Activated T-helper 1 cell treated with anti-CD3 and anti-CD28 coated beads, Interleukin-2, amount 50 U/mL, for 16 hours (primary cell): ENCODE measurements at places on chromosomes 11 and 22.

- no peak for DNase-seq
Measured at GRCh38 chr11:121592708-121593107, 139.9 kb upstream of the SORL1-AS1 start.

DNA sequence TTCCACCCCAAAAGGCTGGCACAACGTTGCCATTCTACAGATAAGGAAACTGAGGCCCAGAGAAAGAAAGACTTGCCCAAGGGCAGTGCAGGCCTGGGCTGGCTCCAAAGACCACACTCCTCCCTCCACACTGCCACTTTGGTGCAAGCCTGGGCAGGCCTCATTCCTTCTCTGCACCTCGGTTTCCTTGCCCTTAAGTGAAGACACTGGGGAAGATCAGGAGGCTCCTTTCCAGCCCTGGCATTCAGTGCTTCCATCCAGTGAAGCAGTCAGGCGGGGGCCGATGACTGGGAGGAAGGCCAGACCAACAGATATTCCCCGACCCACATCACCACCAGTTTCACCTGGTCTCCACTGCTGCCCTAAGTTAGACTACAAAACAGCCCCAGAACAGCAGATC, 18.3 kb upstream of the TCF20 start:
- no peak for DNase-seq

- DNase-seq, result no peak
Measured at GRCh38 chr11:43992834-43993637, 50.6 kb downstream of the C11orf96 start.

GRCh38 chr11:7020183-7020917, at the start of the genes NLRP14 and ZNF214:
NLRP14 (plus strand) TSS chr11:7020479; CDS start chr11:7038587, 18,108 bp downstream.
ZNF214 (minus strand) TSS chr11:7020346; CDS start chr11:7002835, 17,511 bp downstream.
- no peak for DNase-seq

- DNase-seq, result no peak
Measured at GRCh38 chr11:44631831-44632230, 66.4 kb downstream of the CD82 start.

DNA sequence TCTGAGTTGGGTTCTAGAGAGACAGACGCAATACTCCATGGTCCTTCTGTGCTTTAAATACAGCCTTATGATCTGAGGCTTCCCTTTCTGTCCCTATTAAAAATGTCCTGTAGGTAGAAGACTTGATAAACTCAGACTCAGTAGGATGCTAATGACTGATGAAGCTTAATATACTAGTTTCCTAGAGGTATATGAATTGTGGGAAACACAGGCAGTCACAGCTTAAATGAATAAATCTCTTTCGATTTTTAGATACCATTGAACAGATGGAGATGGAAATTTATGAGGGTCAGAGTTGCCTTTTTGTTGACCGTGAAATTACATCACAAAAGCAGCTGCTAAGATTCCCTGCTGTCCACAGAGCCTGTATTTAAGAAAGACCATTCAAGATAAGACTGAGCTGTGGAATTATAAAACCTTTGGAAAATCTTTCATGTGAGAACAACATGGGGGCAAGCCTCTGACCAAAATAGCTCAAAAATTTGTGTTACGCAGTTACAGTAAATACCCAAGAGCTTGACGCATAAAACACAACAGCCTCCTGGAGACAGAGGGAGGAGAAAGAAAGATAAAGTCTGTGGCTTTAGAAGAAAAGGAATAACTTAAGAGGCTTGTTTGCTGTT, 172.3 kb downstream of the AASDHPPT start:
- no peak for DNase-seq

GRCh38 chr11:1473011-1473628, 13.5 kb downstream of the MOB2 start:
- DNase-seq, result no peak

- DNase-seq, result no peak
Measured at GRCh38 chr22:37140686-37141323, 8.9 kb downstream of the IL2RB start.

DNA sequence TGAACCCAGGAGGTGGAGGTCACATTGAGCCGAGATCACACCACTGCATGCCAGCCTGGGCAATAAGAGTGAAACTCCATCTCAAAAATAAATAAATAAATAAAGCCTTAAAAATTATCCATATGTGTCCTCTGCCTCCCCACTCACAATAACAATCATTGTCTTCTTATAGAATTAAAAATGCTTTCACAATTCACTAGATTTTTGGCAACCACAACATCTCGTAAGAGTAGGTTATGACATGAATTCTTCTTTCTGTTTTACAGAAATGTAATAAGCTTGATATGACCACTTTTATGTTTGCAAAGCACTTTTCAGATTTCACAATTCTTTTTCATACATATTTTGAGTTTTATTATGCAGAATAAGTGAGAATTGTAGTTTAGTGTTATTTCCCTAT, 54.5 kb upstream of the HSPA8 start:
- DNase-seq, result no peak

DNA sequence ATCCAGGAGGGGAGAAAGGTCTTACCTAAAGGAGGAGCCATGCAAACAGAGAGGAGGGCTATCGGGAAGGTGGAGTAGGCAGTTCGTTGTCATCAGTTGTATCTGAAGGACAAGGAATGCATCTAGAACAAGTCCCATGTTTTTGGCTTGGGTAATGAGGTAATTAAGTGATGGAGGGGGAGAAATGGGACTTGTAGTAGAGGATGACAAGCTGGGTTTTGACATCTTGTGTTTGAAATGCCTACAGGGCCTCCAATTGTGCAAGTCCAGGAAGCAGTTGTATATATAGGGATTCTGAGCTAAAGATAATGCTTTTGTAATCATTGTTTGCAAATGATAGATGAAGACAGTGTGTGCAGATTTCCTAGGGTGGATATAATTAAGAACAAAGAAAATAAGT, 622.8 kb downstream of the NTM start:
- no peak for DNase-seq

- DNase-seq, result no peak
Measured at GRCh38 chr11:23359297-23359696, 499.0 kb upstream of the CCDC179 start.

GRCh38 chr11:109033627-109034338, 368.9 kb downstream of the DDX10 start:
- no peak for DNase-seq

GRCh38 chr11:117614728-117615127, 182.3 kb downstream of the DSCAML1 start:
- no peak for DNase-seq

DNA sequence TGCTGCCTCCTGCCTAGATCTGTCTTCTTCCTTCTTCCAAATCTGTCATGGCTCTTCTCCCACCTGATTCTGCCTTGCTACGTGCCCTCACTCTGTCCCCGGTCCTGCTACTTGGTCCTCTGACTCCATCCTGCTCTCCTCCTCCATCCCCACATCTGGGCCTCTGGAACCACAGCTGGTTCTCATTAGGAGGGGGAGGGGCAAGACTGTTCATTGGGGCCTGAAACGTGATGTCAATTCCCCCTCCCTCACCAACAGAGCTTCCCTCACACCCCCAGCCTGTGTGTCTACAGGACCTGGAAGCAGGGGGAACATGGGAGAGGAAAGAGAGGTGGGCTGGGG, 9.1 kb downstream of the DCHS1 start:
- no peak for DNase-seq

GRCh38 chr22:22880645-22881044, 7.0 kb upstream of the IGLL5 start:
- DNase-seq, result no peak
